ENCODE measurements at places on chromosomes 12 and 14. TPM values are rescaled to one million over a fixed set of nuclear protein-coding genes. Genes with fewer than 3 reads are reported as not detected.

Gene TMEM229B
- 0.21 TPM for total RNA-seq

Gene APOF
- not detected for total RNA-seq

- no peak for DNase-seq
These were observed 76.1 kb downstream of the OTOGL start for GRCh38 chr12:80175307-80175930.

- DNase-seq, result no peak
These were observed 28.8 kb downstream of the SPRING1 start for GRCh38 chr12:116708826-116709756.

DNA sequence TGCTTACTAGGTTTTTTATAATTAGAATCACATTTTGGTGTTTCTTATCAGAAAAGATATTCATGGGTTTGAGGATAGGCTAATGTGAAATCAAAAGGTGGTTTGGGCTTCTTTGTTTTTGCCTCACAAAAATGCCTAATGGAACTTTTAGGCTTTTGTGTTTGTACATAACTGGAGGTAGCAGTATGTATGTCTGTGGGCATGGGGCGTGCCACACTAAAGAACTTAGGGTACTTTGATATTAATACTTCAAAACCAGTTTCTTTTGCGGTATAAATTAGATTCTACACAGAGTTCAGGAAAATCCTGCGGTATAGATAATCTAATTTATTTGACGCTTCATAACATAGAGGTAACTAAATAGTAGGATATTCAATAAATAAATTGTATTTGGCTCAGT is 1.9 kb downstream of the ETV6 start:
- no peak for DNase-seq
